ENCODE measurements at places on chromosomes 13 and 19.

- DNase-seq: peak; percentile 33
Measured at GRCh38 chr19:12783291-12783848, 7.9 kb upstream of the JUNB start.

- DNase-seq: no peak
Measured at GRCh38 chr13:41411522-41411921, 45.8 kb upstream of the RGCC start.

GRCh38 chr19:16022681-16023080, 53.6 kb upstream of the TPM4 start:
- no peak for DNase-seq

DNA sequence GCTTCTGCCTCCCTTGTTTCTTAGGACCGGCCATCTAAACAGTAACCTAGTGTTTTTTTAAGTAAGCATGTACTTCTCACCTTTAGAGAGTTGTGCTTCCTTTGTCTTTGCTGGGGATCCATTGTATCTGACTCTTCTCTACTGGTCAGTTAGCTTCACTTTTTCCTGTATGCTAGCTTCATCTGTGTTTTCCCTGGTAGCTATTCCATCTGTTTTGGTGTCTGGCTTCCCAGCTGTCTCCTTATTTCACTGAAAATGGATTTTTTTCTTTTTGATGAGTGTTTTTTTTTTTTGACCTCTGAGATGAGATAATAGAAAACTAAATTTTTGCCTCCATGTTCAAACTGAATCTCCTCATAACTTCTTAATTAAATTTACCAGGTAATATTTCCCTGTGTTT, 637.0 kb upstream of the SLC10A2 start:
- no peak for DNase-seq

GRCh38 chr13:76854894-76855293, 31.3 kb downstream of the KCTD12 start:
- no peak for DNase-seq

- DNase-seq: no peak
Measured at GRCh38 chr13:20331949-20332348, 99.8 kb upstream of the GJB6 start.

GRCh38 chr19:58581227-58582141, 8.3 kb upstream of the MZF1 start:
- DNase-seq: peak; percentile 76

GRCh38 chr19:6811906-6812305, 39.4 kb downstream of the VAV1 start:
- no peak for DNase-seq

GRCh38 chr19:33564836-33565338, 43.3 kb upstream of the PEPD start:
- no peak for DNase-seq

DNA sequence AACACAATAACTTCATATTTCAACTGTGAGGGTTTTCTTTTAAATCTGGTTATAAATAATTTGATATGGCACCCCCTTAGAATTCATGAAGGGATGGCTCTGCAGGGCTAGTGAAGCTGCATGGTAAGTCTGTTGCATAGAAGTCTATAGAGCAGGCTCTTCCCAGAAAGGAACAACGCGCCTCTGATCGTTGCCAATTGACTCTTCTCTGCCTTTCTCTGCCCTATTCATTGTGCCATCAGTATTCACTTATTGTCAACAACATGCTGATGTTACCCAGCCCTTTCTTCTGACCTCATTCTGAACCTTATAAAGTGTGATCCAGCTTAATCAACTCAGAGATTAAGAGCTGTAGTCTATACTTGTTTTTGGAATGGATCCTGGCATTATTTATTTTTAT, 16.3 kb upstream of the DCT start:
- no peak for DNase-seq

DNA sequence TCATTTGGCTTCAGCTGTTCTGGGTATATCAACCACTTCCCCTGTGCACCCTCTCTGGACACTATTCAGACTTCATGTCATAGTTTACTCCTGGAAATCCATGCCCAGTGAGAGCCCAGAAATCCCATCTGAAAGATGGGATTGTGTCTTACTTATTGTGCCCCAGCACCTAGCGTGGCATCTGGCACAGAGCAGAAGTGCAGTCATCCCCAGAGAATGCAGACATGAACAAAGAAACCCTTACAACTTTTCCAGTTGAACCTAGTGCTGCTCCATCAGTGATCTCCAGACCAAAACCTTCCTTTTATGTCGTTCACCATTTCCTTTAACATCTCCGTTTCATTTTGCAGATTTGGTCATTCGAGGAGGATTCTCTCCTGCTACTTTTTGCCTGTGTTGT, 60.6 kb downstream of the MBNL2 start:
- no peak for DNase-seq

DNA sequence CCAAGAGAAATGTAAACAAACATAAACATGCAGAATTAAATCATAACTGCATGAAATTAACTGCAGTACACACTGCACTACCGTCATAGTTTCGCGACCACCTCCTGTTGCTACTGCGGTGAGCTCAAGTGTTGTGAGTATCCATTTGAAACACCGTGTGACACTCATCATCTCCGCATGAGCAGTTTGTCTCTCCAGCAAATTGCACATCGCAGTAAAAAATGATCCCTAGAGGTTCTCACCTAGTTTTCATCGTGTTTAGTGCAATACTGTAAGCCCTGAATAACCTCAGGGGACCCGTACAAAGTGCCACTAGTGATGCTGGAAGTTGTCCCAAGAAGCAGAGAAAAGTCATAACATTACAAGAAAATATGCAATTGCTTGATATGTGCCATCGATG, 147.7 kb downstream of the DPF1 start:
- DNase-seq: no peak

DNA sequence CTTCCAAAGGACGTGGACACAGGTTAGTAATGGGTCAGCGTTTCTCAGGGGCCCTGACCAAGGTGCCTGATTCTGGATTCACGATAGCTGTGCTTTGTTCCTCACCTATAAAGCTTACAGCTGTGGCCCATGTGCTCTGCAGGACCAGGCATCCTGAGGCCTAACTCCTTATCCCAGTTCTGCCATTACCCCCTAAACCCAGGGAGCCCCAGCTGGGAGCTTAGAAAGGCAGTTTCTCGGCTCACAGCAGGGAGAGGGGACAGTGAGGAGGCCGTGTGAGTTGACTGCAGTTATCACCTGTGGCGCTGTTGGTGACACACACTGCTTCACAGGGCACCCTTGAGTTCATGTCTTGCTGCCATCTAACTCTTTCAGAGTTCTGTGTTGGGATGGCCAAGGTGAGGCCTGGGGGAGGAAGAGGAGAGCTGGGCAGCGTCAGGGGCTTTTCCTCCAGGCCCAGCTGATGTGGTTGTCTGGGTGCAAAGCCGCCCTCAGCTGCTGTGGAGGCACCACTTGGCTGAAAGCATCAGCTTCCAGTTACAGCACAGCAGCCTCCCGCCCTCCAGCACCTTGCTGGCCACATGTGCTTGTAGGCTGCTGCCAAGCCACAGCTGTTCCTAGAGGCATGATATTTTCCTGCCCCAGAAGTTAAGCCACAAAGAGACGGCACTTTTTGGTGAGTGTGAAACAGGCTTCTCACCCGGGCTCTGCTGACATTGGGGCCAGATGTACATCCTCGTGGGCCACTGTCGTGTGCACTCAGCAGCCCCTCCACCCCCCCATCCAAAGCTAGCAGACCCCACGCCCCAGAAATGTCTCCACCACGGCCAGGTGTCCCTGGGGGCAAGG, 99.6 kb upstream of the MCF2L start:
- DNase-seq: no peak

DNA sequence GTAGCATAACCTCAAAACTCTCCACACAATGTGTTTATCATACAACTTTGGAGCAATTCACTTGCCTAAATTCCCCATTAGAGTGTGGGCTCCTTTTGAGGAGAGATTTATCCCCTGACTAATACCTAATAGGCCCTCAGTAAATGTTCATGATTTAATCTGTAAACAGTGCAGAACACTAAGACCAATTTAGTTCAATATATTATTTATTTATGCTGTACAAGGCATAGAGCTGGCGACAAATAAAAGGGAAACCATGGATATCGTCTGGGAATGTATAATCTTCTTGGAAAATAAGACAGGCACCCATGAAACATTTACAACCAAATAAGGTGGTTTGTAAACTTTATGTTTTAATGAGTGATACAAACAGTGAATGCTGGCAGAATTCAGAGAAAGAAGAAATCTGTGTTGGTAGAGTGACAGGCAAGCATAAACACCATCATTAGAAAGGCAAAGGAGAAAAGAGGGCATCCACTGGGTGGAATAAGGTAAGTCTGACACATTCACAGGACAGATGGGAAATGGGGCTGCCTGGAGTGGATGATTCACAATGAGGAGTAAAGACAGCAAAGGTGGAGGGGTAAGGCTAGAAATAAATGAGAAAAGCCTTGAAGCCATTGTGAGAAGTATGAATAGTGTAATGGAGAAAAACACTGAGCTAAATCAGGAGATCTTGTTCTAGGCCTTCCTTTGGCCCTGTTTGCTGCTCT, 106.1 kb upstream of the MIR17HG start:
- DNase-seq: no peak

- DNase-seq: no peak
Measured at GRCh38 chr13:76349700-76350099, 536.5 kb downstream of the KCTD12 start.

GRCh38 chr13:95133498-95133897, 167.8 kb downstream of the ABCC4 start:
- DNase-seq: no peak

DNA sequence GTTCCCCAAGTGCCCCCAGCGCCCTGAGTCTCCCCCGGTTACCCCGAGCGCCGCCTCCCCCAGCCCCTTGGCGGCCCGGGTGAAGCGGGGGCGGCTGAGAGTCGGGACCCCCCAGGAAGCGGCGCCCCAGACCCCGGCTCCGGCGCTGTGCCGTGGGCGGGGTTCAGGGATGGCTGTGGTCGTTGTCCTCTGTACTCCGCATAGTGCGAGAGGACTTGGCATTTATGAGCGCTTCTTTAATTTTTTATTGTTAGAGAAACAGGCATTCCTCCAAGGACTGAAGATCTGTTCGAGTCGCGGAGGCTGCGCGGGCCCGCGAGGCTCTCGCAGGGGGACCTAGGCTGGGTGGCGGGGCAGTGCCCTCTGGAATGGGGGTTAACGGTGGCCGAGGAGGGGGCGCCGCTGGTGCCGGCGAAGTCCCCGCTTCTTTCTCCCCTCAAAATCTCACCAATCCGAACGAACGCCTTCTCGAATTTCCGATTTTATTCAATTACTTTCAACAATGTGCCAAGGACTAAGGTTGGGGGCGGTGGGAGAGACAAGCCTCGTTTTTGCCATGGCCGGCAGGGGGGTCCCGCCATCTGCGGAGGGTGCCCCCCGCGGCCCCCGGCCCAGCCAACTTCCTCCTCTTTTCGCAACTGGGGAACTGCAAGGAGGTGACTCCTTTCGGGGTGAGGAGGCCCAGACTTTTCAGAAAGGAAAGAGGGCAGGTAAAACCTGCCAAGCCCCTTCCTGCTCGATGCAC, 596 bp upstream of the GJB2 start:
- DNase-seq: no peak

GRCh38 chr13:50236898-50237318, 221.7 kb downstream of the KCNRG start:
- DNase-seq: no peak

DNA sequence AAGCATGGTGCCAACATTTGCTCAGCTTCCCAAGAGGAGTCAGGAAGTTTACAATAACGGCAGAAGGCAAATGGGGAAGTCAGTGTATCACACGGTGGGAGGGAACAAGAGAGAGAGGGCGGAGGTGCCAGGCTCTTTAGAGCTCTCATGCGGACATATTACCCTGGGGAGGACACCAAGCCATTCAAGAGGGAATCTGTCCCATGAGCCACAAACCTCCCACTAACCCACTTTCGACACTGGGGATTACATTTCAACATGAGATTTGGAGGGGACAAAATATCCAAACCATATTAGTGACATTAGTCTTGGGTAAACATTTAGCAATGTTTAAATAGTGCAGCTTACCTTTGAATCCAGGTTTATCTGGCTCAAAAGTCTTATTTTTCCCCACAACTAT, 69.9 kb downstream of the SLAIN1 start:
- DNase-seq: no peak

- DNase-seq: no peak
Measured at GRCh38 chr13:48412881-48413351, at the start of gene LPAR6. Gene LPAR6, minus strand, starts transcription at chr13:48413113. Its CDS starts 690 bp downstream, at chr13:48412423.

GRCh38 chr13:72500851-72501250, 226.6 kb downstream of the MZT1 start:
- no peak for DNase-seq

- no peak for DNase-seq
Measured at GRCh38 chr13:113288880-113289279, 8.2 kb upstream of the LAMP1 start.

DNA sequence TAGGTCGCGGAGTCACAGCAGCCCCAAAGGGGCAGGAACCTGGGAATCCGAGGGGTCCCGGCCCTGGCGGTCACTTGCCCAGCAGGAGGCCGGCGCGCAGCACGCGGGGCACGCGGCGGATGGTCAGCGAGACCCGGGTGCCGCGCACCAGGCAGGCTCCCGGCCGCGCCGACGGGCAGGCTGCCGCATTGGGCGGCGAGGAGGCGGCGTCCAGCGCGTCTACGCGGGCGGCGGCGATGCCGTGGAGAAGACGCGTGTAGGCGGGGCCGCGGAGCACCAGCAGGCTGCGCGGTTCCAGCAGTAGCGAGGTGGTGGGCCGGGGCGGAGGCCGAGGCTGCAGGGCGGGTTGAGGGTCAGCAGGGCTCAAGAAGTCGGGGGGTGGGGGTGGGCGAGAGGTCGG, 607 bp upstream of the SYNE4 start:
- no peak for DNase-seq

- DNase-seq: no peak
Measured at GRCh38 chr13:21237081-21237480, 60.6 kb downstream of the MRPL57 start.

DNA sequence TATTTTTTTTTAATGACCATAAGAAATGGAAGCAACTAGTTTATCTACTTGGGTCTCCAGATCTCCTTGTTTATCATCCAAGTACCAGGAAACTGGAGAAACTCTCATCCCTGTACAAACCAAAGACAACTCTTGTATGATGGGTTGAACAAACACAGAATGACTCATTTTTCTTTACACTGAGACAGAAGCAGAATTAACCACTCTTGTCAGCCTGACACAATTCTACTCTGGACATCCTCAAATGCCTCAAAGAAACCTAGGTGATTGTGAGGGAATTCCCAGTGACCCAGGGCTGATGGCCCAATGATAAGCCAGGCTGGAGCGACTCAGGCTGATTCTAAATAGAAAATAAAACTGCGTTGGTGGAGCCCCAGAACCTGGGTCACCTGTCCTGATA, 151.5 kb downstream of the ZNF737 start:
- no peak for DNase-seq

DNA sequence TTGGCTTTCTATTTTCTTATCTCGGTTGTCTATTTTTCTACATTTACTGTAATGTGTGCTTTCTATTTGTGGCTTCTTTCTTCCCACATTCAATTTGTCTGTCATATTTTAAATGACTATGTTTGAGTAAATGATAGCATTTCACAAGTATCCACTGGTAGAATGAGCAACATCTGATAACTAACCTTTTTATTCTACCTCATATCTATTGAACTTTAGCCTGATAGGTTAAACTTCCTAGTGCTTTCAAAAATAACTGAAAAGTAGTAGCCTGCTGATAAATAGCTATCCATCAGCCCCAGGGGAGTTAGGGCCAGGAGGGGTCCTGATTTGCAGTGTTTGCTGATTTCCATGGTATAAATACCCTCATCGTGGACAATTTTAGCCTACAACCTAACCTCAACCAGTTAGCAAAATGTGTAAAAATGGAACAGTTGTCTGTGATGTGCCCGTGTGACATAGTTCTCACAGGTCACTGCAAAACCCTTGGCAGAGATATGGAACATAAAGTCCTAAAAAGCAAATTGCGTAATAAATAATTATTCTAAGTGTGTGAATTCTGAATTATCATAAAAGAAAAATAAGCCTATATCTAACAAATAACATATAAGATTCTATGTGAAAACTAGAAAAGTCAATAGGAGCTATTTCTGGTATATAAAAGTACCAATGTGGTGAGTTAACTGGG, 32.1 kb downstream of the KCTD12 start:
- no peak for DNase-seq
